ENCODE measurements at places on chromosomes 1 and 21.

GRCh38 chr1:48080331-48081255, 83.4 kb upstream of the TRABD2B start:
- DNase-seq, result no peak

DNA sequence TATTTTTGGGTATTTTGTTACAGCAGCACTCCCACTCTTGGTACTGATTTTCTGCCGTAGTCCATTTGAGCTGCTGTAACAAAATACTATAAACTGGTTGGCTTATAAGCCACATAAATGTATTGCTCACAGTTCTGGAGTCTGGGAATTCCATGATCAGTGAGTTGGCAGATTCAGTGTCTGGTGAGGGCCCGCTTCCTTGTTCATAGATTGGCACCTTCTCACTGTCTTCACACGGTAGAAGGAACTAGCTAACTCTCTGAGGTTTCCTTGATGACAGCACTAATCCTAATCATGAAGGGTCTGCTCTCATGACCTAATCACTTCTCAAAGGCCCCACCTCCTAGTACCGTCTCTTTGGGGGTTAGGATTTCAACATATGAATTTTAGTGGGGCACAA, 85.2 kb downstream of the HHAT start:
- no peak for DNase-seq

DNA sequence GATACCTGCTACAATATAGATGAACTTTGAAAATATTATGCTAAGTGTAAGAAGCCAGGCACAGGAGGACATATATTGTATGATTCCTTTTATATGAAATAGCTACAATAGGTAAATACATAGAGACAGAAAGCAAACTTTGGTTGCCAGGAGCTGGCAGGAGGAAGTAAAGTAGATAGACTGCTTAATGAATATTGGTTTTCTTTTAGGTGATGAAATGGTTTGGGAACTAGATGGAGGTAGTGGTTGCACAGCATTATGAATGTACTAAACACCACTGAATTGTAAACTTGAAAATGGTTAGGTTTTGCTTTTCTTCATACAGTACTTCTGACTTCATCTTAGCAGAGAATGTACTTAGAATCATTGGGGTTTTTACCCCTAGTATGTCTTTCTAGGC, 21.5 kb downstream of the ABCB10 start:
- DNase-seq, result no peak

- no peak for DNase-seq
Observed at GRCh38 chr1:68216089-68216772, 16.1 kb downstream of the WLS start.

DNA sequence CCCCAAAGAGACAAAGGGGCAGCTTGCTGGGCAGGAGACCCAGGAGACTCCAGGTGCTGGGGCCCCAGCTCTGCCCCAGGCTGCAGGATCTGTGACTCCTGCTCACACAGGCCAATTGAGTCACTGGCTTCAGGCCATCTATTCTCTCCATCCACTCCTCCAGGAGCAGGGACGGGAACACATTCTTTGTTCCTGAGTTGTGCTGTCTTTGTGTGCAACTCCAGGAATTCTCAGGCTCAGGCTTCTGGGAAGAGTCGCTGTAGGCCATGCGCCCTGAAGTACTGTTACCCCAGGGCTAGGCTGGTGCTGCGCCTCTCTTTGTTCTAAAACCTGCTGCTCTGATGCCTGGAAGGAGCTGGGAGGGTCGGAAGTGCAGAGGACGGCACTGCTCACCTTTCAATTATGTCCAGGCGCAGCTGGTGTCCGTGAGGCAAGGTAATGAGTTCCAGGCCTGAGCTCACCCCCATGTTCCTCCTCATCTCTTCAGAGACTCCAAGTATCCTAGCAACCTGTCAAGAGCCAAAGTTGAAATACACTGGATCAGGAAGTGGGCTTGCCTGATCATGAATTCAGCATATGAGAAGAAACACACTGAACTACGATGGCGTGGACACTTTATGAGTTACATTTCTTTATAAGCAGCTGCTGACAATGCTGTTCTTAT, 105.9 kb downstream of the BCAR3 start:
- no peak for DNase-seq

DNA sequence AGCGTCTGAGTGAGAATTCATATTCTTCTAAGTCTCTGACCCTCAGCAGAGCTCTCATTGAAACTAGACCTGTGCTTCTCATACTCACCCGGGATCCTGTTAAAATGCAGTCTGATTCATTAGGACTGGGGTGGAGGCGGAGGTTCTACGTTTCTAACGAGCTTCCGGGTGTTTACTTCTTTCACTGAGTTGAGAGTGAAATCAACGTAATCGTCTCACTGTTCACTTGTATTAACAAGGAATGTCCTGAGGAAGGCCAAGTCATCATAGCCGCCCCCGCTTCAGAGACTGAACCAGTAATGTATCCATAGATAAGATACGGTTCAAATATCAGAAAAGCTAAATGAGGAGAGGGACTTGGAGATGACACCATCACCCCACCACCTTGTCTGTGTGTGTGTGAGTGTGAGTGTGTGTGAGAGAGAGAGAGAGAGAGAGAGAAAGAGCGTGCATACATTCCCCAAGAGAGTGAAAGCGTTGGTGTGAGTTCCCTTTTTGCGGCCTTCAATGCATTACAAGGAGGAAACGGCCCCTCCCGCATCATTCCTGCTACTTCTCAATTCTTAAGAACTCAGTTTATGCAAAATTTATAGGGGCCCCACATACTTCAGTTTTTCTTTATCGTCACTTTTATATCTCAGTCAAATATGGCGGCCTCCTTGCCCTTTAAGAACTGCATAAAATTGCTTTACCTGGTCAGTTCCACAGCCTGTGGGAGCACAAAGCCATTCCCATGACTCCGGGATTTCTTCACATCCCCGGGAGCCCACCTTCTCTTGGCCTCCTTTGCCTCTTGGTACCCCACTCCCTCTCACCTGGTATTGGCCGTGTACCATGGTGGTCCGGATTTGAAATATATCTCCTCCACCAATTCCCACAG, 19.8 kb downstream of the KMO start:
- DNase-seq, result peak; percentile 33
